ENCODE measurements at places on chromosomes 6 and 20.

- peak; percentile 58 for DNase-seq
Measured at GRCh38 chr6:143176090-143177021, 115.7 kb downstream of the AIG1 start.

- peak; percentile 40 for DNase-seq
Measured at GRCh38 chr6:20655317-20655716, 121.1 kb downstream of the CDKAL1 start.

DNA sequence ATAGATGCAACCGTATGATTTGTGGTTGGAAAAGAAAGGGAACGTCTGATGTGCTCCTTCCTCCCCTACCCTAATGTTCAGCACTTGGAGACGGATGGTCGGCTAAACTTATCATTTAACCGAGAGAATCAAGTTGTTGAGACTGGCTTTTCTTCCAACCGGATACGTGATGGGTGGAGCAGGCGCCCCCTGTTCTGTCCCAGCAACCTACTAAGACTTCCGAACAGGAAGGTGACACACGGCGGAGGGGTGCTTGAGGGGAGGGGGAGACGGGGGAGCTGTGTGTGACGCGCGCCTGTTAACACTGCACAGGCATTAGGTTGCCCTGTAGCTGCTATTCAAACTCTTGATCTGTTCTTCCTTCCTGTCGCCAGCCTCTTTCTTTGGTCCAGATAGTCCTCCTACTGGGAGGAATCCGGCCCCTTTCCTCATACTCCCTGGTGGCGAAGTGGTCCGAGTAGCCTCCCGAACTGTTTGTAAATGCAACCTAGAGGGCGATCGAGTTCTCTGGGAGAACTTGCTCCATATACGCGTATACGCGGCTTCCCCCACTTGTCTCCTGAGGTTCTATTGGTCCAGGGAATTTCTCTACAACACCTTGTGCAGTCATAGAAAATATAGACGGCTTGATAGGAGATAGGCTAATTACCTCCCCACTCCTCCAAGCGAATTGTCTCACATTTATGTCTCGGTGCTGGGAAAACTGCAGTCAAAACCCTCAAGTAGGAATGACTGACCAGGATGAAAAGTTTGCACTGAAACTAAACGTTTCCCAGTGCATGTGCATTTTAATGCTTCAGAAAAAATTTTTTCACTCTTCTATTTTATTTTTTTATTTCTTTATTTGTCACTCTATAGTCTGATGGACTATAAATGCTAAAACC, 126.0 kb upstream of the SLC2A12 start:
- DNase-seq: peak; percentile 99

GRCh38 chr6:45436544-45437438, 59.1 kb upstream of the SUPT3H start:
- DNase-seq: peak; percentile 76

DNA sequence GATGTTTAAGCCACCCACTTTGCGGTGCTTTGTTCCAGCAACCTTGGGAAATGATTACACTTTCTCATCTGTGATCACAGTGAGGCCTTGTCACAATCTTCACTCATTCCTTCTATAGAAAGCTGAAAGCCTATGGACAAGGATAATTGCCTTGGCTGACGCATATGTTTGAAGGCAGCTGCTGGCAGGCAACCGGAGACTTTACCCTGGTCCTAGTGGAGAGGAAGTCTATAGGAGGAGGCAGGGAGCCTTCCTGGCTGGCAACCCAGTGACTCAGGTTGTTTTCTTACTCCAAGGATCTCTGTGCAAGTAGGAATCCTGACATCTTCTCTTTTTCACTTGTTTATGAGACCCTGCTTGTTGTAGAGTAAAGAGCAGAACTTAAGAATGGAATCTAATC, 34.1 kb upstream of the ESR1 start:
- DNase-seq: peak; percentile 73
